Bronchus fibroblast of lung (primary cell): ENCODE measurements at places on chromosomes 7 and 10. TPM values are rescaled to one million over a fixed set of nuclear protein-coding genes. Genes with fewer than 3 reads are reported as not detected.

ZDHHC4 gene
- 45.7 and 52.0 TPM in 2 replicates for total RNA-seq

GPC2 gene
- total RNA-seq, result 1.8 and 4.9 TPM in 2 replicates

LRGUK gene
- under 0.01 TPM in 1 of 2 replicates, not detected in the other for total RNA-seq

ASB10 gene
- total RNA-seq, result not detected in 2 replicates

SVOPL gene
- total RNA-seq, result not detected in 2 replicates
